ENCODE measurements at places on chromosomes 7 and 10.

DNA sequence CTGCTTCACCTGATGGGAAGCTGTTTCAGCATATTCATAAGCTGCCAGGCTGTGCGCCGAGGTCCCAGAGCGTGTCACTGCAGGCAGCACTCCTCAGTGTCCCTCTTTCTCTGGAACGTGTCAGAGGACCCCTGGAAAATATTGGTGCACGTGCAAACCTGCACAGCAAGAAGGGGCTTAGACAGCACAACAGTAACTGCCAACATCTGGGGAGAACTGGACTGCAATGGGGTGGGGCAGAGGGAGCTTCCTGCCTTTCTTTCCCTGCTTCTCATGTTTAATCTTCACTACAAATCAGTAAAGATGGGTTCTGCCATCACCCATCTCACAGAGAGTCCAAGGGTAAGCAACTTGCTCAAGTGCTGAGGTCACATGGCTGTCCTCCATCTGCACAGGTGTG is 86.5 kb upstream of the GPR26 start:
- DNase-seq = no peak

DNA sequence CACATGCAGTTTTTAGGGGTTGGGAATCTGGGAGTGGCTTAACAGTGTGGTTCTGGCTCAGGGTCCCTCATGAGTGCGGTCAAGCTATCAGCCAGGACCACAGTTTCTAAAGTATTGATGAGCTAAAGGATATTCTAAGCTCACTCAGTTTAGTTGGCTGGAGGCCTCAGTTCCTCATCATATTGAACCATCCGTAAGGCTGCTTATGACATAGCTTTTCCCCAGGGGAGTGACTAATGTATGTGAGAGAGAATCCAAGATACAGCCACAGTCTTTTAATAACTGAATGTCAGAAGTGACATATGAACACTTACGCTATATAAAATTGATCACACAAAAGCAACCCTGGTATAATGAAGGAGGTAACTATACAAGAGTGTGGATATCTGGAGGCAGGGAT is 245.3 kb downstream of the POLR1F start:
- DNase-seq = no peak

DNA sequence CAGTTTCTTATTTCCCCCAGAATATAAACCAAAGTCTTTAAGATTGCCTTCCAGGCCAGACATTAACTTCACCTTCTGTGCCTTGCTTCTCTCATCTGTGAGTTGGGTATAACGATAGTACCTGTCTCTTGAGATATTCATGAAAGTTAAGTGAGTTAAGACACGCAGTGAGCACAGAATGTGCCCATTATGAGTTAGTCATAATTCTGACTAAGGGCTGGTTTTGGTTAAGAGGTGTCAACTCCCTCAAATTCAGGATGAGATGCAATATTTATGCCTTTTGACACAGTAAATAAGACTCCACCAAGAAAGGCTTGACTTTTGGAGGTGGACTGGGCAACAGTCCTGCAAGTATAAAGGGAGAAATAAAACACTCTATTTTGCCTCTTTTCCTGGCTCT is 528.7 kb upstream of the IGFBP3 start:
- DNase-seq = no peak

- no peak for DNase-seq
Observed at GRCh38 chr10:128081720-128082119, 44.5 kb downstream of the MKI67 start.

- no peak for DNase-seq
Observed at GRCh38 chr7:116711790-116712189, 39.8 kb downstream of the MET start.

- DNase-seq = no peak
Observed at GRCh38 chr10:99827936-99828335, 45.5 kb downstream of the ABCC2 start.

GRCh38 chr7:74066626-74067025 is 17.0 kb upstream of the LIMK1 start:
- DNase-seq = no peak

GRCh38 chr10:103184615-103185014 is 8.5 kb downstream of the NT5C2 start:
- no peak for DNase-seq

DNA sequence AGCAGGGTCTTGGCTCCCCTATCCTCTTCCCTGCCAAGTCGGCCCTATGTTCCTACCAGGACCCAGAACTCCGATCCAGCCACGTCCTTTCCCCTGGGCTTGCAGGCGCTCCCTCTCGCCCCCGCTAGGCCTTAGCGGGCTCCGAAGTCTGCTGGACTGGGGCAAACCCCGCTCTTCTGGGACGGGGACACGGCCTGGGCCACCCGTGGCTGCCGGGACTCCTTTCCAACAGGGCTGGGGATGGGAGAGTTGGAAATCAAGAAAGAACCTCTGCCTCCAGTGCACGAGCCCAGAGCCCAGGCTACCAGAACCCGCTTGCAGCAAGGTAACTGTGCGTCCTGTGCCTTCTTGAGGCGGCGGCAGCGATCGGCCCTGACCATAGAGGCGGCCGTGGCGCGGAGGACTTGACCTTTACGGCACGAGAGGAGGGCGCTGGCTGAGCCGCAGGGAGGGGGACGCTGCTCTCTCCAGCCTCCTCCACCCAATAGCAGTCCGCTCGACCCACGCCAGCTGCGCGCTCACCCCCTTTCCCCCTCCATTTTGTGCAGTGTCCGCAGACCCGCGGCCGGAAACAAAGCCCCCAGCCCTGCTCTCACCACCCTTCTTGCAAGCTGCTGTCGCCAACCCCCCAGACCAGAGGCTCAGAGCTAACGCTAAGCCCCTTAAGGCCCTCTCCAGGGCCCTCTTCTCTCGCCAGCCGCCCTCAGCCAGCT is 7.0 kb upstream of the HOXA11 start:
- DNase-seq = no peak

DNA sequence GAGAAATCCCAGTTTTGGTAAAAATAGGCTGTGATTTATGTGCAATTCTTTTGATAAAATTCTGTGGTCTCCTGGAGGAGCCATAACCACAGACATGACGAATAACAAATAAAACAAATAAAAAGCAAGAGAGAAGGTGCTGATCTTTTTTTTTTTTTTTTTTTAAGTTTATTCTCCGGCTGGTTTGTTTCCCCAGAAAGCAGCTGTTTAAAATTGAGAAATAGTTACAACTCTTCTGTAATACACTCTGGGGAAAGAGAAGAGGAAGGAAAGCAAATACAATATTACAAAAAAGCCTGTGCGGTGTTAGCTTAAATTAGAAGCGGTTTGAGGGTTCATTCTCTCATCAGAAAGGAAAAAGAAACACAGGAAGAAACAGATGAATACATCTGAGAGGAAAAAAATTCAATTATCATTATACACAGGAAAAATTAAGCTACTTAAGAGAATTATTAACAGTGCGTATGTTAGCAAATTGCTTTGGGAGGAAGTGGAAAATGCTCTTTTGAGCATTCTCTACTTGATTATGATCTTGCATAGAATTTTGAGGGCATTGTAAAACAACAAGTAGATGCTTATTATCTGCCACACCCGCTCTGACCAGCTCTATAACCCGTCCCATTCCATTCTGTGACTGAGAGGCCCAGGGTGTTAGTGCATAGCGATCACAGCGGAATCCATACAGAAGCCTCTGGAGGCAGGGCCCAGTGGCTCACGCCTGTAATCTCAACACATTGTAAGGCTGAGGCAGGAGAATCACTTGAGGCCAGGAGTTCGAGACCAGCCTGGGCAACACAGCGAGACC is 40.6 kb upstream of the WAC start:
- DNase-seq = no peak

DNA sequence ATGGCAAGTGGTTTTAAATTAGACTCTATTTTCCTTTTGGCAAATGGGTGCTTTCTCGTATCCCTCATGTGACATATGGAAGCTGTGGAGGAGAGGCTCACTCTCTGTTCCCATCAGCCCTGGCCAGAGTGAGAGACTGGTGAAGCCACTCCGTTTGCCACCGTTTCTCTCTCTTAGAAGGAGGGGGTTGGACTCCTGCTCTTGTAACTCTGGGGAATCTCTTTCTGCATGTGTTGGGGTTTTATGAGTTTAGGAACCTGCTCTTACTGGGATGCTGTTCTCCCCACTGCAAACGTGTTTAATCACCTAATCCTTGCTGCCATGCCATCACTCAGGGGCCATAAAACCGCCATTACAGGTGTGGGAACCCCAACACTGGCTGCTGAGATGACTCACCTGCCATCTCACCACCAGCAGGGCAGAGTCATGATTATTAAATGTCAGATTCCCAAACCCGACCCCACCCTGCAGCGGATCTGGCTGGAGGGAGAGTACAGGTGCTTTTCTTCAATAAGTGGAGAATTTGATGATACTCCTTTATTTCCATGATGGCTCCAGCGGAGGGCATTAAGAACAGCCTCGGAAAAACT is 103.2 kb downstream of the ADCY1 start:
- no peak for DNase-seq

DNA sequence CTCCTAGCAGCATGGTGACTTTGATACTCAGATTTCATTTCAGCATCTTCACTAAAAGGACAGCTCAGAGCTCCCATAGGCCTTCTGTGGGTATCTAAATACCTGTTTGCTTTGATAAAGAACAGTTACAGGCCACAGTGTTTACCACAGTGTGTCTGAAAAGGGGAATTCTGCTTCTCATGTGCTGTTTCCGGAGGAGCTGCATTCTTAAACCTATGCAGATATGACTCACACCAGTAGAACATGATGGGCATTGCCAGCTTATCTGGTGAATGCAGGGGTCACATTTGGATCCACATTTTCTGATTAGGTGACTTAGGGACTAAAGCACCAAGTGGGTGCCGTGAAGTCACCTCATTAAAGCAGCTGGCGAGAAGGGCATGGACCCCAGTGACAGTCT is 52.6 kb downstream of the TRRAP start:
- peak; percentile 77 for DNase-seq

- DNase-seq = no peak
Observed at GRCh38 chr10:77872151-77872946, 54.2 kb downstream of the DLG5 start.

GRCh38 chr7:21923658-21924057 is 22.0 kb downstream of the CDCA7L start:
- DNase-seq = no peak

All from activated CD4-positive, alpha-beta T cell treated with anti-CD3 and anti-CD28 coated beads, Interleukin-2, Interleukin-6, amounts not matched to agents 100 ng/mL and 50 ng/mL, durations not matched to agents 16 hours and 8 hours (primary cell).